LHCN-M2 (cell line): ENCODE measurements at places on chromosomes 7 and 10.

- no peak for DNase-seq
Measured at GRCh38 chr10:51861051-51861450, 161.7 kb upstream of the CSTF2T start.

- DNase-seq = no peak
Measured at GRCh38 chr10:128576943-128577670, 450.9 kb upstream of the MKI67 start.

DNA sequence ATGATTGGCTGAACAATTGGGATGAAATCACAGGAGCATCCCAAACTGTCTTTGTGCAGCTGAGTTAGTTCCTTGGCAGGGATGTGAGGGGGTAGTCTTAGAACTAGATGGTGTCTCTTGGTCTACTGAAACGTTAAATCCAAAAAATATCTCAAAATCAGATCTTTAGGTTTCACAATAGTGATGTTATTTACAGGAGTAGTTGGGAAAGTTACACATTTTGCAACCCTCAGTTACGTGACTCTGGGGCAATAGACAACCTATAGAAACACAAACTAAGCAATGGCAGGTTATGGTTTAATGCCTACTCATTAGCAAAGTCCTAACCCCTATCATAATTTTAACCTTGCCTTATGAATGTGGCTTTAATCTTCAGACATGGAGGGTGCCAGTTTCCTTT is 24.0 kb downstream of the PKD1L1 start:
- DNase-seq = no peak

- DNase-seq = no peak
Measured at GRCh38 chr7:1495564-1496242, 8.5 kb downstream of the INTS1 start.

- no peak for DNase-seq
Measured at GRCh38 chr10:44008270-44008916, 359.7 kb upstream of the ZNF32 start.

DNA sequence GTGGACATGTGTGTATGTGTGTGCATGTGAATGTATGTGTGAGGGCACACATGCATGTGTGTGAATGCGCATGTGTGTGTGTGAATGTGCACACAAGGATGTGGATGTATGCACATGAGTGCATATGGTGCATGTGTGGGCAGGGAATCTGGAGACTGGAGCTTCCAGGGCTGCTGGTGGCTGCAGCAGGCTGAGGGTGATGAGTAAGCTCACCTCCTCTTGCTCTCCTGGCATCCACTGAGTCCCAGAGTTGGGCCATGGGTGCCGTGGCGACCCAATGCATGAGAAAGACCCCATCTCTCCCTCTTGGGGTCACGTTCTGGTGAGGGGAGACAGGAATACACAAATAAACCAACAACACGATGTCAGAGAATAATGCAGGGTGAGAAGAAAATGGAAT is 33.3 kb upstream of the COL13A1 start:
- DNase-seq = no peak

DNA sequence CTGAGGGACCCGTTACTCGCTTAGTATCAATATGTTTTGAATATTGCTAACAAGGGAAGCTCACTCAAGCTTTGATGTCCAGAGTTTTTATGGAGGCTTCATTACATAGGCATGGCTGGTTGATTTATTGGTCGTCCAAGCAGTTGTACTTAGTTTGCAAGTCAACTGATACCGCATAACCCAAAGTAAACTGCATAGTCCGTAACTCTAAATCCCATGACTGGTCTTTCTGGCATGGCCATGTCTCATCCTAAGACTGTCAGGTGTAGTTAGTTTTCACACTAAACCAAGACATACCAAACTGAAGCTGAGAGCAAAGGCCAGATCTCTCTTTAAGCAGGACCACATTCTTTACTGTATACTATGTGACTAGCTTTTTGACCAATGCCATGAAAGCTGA is 397.9 kb downstream of the TFEC start:
- no peak for DNase-seq
